Stimulated activated CD8-positive, alpha-beta memory T cell treated with anti-CD3 and anti-CD28 coated beads, Interleukin-15, amount 100 ng/mL, for 24 hours (primary cell): ENCODE measurements at places on chromosomes 7 and 10.

GRCh38 chr10:8245814-8246142 lies 191.3 kb downstream of the GATA3 start:
- DNase-seq, result no peak

- DNase-seq, result no peak
Observed at GRCh38 chr10:67659497-67659896, 36.5 kb downstream of the CTNNA3 start.

DNA sequence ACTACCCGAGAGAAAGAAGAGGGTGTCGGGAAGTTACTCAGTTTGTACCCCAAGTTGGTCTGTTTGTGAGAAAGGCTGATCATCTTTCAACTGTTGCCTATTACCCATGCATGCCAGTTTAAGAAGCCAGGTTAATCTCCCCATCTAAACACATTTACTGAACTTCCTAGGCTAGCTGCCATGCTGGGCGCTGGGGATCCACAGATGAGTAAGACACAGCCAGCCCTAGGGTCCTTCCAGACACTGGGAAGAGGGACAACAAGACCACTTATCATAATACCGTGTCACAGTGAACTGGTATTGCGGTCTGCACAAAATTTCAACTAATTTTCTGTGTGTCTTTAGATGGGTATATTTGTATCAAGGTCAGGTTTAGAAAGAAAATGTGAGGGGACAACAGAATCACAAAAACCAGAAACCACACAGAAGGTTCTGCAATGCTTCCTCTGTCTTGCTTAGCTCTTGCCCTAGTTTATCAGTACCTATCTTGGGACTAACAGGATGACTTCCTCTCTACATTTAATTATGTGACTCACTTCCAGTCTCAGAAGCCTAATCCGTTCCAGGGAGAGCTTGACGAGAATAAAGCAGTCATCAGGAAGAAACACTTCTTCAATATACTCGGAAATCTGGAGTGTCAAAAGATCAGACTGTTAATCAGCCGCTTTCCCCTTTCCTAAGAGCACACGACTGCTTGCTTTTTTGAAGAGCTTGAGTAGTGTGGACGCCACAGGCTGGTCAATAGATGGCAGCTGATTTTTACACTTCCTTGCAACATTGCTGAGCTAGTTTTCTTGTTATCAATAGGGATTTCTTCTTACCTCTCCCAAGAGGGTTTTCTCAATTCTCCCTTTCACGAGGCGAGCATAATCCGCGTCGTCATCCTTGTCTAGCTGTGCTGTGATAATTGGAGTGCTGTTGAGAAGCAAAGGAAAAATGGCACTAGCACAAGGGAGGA lies 45.7 kb downstream of the POLR3A start:
- DNase-seq, result no peak

- no peak for DNase-seq
Observed at GRCh38 chr7:17679458-17679857, 260.8 kb downstream of the SNX13 start.

- DNase-seq, result no peak
Observed at GRCh38 chr10:130512936-130513335, 376.7 kb downstream of the GLRX3 start.

DNA sequence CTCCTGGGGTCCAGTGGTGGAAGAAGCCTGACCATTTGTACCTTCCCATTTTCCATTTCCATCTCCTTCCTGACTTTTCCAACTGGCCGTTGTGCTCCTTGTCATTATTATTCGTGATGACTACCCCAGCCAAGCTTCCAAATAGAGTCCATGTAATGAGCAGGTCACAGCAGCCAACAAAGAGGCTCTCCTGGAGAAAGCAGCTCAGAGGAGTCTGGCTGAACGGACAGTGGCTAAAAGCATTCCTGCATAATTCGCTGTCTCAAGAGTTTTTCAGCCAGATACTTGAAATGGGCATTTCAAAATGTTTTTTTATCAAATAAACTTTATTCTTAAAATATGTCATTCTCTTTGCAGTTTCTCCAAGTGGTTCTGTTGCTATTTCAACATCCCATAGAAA lies 458.6 kb downstream of the INHBA start:
- DNase-seq, result no peak

GRCh38 chr10:5500910-5501309 lies 1.5 kb upstream of the CALML5 start:
- no peak for DNase-seq

DNA sequence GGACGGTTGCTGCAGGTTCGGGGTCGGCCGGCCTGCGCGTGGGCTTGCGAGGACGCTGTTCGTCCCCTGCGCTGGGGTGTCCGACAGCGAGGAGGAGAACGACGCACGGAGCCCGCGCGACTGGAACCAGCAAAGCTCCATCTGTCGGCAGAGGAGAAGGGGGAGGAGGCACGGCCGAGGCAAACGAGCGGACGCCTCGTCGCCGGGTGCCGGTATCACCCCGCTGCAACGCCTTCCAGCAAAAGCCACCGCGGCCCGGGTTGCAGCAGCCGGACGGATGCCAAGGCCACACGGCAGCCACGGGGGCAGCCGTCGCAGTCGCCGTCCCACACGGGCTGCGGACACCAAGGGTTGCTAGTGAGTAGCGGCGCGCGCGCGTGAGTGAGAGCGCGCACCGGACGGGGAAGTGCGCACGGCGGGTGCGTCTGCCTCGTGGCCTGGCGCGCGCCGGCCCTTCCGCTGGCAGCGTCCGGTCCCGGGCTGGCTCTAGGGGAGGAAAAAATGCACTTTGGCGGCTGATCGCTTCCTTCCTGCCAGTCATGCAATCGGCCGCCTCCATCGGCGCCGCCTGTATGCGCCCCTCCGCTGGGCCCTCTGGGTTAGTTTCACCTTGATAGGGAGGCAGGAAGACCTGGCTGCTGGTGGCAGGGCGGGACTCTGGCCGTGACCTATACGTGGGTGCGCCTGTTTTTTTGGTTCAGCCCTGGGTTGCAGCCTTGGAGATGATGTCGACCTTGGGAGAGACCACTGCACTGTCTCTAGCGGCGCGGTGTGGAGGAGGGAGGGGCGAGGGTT lies 434 bp downstream of the STAMBPL1 start:
- DNase-seq, result peak; percentile 47

DNA sequence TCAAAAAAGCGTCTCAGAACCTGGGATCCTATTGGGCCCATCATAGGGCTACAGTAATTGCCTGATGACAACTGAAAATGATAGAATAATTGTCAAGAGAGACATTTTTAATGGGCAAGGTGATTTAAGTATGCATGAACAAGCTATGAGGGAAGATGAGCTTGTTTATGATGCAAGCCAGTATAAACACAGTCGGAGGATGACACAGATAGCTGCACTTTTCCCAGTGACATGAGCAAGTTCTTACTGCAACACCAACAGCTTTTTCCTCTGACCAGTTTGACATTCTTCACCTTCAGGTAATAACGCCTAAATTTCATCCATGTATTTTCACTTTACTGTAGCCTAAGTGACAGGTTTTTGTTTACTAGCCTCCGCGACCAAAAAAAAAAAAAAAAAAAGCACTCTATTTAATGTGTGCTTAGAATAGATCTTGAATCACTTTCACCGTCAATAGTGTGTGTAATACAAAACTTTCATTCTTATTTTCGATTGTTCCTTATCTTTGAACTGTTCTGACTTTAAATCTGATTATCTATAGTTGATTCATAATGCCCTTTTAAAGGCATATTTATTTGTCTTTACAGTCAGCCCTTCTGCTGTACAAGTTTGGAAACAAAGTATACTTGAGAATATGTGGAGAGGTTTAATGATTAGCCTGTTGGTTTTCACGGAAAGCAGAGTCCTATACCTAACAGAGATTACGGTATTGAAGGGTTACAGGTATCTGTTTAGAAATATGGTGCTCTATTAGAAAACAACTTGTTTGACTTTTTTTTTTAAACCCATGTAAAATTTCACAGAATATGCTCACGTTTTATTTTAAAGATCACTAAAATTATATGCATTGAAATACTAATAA lies 1.7 kb downstream of the FOXP2 start:
- no peak for DNase-seq

DNA sequence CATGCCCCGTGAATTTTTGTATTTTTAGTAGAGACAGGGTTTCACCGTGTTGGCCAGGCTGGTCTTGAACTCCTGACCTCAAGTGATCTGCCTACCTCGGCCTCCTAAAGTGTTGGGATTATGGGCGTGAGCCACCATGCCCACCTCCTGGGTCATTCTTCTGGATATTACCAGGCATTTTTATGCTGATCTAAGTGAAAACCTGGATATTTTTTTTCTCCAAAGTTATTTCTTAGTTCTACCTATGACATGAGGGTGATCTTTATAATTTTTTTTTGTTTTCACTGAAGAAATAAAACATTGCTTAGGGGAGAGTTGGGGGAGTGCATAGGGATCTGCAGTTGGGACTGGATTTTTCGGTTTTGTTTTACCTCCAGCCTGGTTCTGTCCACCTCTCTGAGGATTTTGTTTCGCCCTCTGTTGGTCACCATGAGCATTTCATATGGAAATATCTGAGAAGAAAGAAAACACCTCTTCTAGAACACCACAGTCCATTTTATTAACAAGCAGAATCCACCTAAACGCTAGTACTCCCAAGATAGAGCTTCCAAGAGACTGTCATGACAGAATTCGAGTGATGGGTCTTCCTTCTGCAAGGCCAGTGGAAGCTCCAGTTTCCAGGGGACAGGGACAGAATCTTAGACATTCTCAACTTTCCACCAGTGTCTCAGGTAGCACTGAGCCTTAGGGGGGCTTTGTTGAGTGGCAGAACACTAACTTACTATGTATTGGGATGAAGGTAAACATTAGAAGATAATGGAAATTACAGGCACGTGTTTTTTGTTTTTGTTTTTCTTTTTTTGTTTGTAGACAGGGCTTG lies 33.4 kb upstream of the AFAP1L2 start:
- no peak for DNase-seq

DNA sequence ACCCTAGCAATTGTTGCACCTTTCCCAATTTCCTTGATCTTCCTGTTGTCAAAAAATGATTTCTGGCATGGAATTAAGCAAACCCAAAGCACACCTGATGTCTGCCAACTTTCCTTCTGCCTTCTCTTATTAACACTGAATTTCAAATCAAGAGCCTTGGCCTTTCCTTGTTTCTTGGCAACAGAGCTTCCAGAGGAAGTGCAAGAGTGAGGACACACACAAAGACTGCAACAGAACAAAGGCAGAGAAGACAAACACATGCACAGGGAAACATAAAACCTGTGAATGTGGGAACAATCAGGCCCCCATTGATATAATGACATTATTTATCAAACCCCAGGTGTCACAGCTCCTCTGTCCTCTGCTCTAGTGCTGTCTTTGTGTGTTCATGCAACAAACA lies 73.0 kb upstream of the IL6 start:
- DNase-seq, result no peak

GRCh38 chr10:113436851-113437250 lies 116.0 kb upstream of the HABP2 start:
- DNase-seq, result no peak

DNA sequence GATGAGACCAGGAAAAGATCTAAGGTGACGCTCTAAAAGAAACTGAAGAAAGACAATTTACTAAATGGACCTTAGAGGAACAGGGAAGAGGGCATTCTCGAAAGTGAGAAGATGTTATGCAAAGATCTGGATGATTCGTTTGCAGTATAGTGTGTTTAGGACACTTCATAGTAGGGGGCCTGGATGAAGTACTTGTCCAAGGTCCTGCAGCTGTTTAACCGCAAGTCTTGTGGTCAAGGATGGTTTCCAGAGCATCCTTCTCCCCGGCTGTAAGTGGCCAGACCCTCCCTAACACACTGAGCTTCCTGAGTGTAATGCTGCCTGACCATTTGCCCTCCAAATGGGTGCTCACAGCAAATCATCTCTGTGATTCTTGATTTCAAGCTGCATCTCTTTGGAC lies 101.6 kb downstream of the XPNPEP1 start:
- no peak for DNase-seq

DNA sequence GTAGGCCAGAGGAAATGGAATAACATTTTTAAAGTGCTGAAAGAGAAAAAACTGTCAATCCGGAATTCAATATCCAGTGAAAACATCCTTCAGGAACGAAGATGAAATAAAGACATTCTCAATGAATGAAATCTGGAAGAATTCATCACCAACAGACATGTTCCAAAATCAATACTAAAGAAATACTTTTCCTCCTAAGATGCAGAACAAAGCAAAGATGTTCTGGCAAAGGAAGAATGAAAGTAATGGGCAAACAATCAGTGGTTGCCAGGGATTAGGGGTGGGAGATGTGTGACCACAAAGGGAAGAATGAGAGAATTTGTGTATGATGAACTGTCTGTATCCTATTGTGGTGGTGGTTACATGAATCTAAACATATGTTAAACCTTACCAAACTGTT lies 52.8 kb upstream of the EEPD1 start:
- DNase-seq, result no peak

- no peak for DNase-seq
Observed at GRCh38 chr10:116620423-116621400, at the start of gene PNLIPRP2. PNLIPRP2 (plus strand) TSS chr10:116620953.

- DNase-seq, result no peak
Observed at GRCh38 chr10:132036153-132036886, 29.4 kb upstream of the JAKMIP3 start.

DNA sequence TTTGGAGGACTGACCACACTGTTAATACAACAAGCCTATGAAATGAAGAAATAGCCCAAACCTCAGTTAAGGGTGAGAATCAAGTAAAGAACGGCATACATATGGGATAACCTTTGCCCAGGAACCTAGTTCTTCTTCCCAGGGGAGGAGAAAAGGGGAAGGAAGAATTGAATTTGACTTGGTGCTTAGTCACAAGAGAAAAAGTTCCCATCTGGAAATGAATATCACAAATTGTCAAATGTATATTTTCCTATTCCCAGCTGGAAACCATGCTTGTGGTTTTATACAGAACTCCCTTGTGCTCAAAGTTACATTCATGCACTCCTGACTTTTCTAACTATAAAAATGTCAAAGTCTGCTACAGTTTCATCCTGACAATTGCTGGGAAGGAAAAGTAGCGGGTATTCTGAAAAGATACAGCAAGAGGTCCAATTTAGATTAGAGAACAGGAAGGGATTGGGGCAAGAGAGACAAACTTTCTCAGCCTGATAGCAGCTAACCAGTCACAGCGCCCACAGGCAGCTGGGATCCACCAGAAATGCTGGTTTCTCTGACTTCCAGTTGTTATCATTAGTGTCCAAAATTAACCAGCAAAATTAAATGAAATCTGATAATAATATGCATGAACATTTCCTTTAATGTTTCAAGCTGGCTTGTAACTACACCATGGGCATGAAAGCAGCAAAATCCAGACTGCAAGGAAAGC lies 18.6 kb upstream of the GSAP start:
- DNase-seq, result no peak

- DNase-seq, result no peak
Observed at GRCh38 chr7:157266272-157266671, 70.5 kb upstream of the DNAJB6 start.

DNA sequence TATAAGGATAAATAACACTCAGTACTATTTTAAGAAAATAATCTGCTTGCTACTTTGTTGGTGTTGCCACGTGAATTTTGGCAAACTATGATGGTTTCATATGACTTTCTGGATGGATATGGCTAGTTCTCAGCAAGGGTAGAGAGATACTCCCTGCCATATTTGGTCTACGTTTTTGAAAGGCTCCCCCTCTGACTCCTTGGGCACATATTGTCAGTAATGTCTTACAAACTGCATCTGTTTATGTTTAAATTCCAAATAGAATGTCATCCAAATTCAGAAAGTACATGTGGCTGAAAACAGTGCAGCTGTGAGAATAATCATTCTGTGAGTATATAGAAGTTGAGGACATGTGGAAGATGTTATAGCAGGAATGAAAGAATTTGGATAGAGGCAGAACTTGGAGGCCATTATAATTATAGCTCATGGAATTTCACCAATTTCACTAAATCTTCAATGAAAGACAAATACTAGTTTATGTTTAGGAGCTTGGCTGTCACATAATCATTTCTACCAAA lies 107.8 kb downstream of the SRI start:
- no peak for DNase-seq
